ENCODE measurements at places on chromosomes 7 and 10.
A peak's percentile ranks its signal among the peaks of the same experiment; 100 is the strongest.

GRCh38 chr7:165661-166337 is 26.6 kb upstream of the FAM20C start:
- DNase-seq = no peak

- DNase-seq = no peak
These were observed 29.4 kb upstream of the GPR26 start for GRCh38 chr10:123636598-123637325.

DNA sequence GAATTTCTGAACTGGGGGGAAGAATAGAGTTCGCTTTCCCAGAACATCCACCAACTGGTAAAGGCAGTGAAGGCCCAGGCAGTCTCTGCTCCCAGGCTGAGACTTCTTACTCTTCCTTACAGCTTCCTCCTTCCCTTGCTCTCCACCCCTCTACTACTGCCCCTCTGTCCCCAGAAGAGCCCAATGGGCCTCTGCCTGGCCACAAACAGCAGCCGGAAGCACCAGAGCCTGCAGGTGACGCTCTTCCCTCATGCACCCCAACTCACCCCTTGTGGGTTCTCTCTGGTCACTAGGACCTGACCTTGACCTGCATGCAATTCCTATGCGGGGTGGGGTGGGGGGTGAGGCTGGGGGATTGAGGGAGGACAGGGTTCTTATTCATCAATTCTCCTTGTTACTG is 16.5 kb downstream of the FAM131B start:
- DNase-seq = no peak

DNA sequence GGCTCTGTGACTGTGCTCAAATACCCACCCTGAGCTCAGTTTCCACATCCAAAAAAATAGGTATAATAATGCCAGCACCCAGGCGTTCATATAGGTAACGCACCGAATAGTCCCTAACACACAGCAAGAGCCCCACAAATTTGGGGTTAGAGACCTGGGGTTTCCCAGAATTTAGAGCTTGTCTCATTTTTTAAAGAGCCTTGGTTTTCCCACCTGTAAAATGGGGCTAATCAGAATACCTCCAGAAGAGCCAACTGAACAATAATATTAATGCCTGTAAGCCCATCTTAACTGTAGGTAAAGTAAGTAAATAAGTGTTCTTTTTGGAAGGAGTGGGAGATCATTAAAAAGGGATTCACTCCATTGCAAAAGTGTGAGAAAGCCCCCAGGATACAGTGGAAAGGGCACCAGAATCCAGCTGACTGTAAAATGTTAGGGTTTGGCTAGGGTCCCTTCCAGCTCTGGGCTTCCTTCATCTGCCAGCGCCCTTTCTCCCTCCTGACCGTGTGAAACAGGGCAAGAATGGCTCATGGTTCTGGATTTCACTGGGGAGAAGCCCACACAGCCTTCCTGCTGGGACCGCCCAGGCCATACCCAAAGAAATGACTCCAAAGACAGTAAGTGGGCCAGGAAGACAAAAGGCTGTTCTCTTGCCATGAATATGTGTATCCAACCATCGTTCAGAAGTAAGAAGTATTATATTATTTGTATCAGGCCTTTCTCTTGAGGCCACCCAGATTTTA is 2.1 kb downstream of the MTURN start:
- no peak for DNase-seq

- DNase-seq = no peak
These were observed 67.2 kb downstream of the ATAD1 start for GRCh38 chr10:87750817-87751216.

DNA sequence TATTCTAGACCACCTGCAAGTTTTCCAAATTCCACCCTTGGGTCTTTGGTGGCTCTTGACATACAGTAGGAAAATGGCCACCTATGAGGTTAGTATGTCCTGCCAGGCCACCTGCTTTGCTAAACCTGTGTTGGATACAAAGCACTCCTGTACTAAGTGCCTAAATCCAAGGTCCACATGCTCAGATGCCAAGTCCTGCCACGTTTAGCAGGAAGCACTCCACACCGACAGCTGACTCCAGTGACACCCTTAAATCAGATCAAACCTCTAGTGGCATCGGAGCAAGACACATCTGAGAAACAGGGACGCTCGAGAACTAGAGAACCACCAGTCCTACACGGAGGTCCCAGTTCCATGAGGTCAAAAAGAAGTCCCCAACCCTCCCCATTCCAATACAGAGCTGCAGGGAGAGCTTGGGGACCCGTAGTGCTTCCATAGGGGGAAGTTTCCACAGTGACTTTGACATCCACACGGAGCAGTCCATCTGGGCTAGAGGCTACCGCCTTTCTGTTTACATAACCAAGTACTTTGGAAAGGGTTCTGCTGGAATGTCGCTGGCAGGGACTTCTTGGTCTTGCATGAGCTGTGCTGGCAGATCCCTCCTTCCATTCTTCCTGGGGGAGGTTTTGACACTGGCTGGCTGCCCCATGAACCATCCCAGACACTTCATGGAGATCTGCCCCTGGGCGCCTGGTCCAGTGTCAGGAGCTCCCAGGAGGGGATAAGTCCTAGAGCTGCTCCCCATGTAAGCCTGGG is 290.6 kb downstream of the PRPF18 start:
- DNase-seq = peak; percentile 30

- no peak for DNase-seq
These were observed 80.4 kb upstream of the EEPD1 start for GRCh38 chr7:36072620-36073019.

- DNase-seq = peak; percentile 4
These were observed 302.5 kb upstream of the GALNT17 start for GRCh38 chr7:70829221-70830059.
